Activated T-helper 2 cell treated with anti-CD3 and anti-CD28 coated beads, Interferon-gamma antibody, Interleukin-2, Interleukin-4, amounts not matched to agents 10 μg/mL and 5 μg/mL and 100 μg/mL, durations not matched to agents 14 hours and 24 hours and 36 hours (primary cell): ENCODE measurements at places on chromosomes 3 and 15. TPM values are rescaled to one million over a fixed set of nuclear protein-coding genes. Genes with fewer than 3 reads are reported as not detected.

- DNase-seq: no peak
- H3K4me1 ChIP-seq: peaks cover 2% of the 10 kb centered on the region
- no peak overlapping the region for H3K27ac ChIP-seq
- peaks cover 6% of the 10 kb centered on the region for H3K27me3 ChIP-seq
- H3K36me3 ChIP-seq: no peaks in the 10 kb centered on the region
Measured at GRCh38 chr15:100836501-100836900, 43.1 kb upstream of the ALDH1A3 start.

DNA sequence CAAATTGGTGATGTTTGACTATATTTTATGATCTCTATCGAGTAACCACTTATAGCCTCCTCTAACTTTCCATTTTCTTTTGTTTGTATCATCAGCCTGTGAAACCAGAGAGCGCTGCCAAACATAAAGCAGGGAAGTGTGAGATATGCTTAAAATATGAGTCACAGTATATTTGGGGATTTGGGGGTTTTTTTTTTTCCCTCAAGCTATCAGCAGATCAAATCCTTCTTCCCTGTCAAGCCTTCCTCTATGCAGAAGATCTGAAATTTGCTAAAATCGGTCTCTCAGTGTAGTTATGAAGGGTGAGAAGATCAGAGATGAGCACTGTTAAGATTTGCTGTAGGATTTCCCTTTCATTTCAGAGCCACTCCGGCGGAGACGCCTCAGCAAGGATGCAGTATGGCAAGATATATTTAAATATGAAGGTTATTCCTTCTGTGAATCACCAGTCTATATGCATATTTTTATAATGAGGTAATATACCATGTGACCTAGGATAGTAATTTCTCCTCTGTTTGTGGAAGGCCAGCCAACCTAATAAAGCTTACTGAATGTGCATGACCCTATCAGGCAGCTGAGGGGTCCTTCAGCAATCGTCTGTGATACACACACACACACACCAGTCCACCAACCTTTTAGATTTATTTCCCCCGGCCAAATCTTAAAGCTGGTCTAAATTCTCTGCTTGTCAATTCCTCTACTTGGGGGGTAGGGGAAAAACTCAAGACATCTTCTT is 474.1 kb downstream of the FOXP1 start:
- H3K4me1 ChIP-seq: peaks cover 63% of the 10 kb centered on the region
- peak overlapping the region; percentile 56 for H3K27ac ChIP-seq
- no peaks in the 10 kb centered on the region for H3K27me3 ChIP-seq
- peaks cover 77% of the 10 kb centered on the region for H3K36me3 ChIP-seq
- DNase-seq: no peak

DNA sequence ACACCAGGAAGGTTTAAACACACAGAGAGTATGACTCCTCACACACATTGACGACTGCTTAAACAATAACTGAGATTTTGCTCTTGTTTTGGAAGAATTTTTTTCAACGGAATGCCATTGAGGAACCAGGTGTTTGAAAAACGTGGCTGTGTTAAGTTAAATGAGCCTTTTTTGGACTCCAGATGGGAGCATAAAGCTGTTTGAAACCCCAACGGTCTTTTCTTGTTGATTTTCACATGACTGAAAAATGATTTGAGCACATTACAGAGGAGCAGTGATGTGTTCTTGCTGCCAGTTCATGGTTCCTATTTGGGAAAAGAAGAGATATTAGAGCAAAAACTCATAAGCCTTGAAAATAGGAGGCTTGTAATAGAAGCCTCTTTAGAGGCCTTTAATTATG is 97.8 kb upstream of the SELENOK start:
- H3K36me3 ChIP-seq: no peaks in the 10 kb centered on the region
- H3K4me1 ChIP-seq: no peaks in the 10 kb centered on the region
- H3K4me3 ChIP-seq: no peak overlapping the region
- no peaks in the 10 kb centered on the region for H3K27me3 ChIP-seq
- H3K27ac ChIP-seq: no peak overlapping the region
- DNase-seq: no peak

- H3K27me3 ChIP-seq: no peaks in the 10 kb centered on the region
- H3K4me1 ChIP-seq: no peaks in the 10 kb centered on the region
- H3K36me3 ChIP-seq: no peaks in the 10 kb centered on the region
- DNase-seq: no peak
Measured at GRCh38 chr3:174536319-174536718, 322.8 kb upstream of the NAALADL2 start.

GRCh38 chr3:72271923-72272322 is 487.0 kb upstream of the PROK2 start:
- no peak for DNase-seq
- no peaks in the 10 kb centered on the region for H3K27me3 ChIP-seq
- no peak overlapping the region for H3K27ac ChIP-seq
- H3K4me3 ChIP-seq: no peak overlapping the region
- no peaks in the 10 kb centered on the region for H3K36me3 ChIP-seq
- peaks cover 37% of the 10 kb centered on the region for H3K4me1 ChIP-seq

GRCh38 chr3:170703121-170703588 is 117.3 kb upstream of the SLC7A14 start:
- peaks cover 5% of the 10 kb centered on the region for H3K4me1 ChIP-seq
- DNase-seq: no peak
- no peak overlapping the region for H3K4me3 ChIP-seq
- peaks cover 3% of the 10 kb centered on the region for H3K27me3 ChIP-seq
- no peak overlapping the region for H3K27ac ChIP-seq

DNA sequence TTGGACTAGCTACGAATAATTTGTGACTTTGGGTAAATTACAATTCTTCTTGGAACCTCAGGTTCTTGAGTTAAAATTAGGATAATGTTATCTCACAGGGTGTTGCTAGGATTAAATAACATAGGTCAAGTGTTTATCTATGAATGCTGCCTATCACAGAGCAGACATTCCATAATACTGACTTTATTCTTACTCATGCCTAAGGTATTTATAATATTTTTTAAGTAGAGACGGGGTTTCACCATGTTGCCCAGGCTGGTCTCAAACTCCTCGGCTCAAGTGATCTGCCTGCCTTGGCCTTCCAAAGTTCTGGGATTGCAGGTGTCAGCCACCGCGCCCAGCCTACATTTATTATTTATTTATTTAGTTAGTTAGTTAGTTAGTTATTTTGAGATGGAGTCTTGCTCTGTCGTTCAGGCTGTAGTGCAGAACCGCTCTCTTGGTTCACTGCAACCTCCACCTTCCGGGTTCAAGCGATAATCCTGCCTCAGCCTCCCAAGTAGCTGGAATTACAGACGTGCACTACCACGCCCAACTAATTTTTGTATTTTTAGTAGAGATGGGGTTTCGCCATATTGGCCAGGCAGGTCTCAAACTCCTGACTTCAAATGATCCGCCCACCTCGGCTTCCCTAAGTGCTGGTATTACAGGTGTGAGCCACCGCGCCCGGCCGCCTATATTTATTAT is 741 bp upstream of the ZNF106 start:
- no peaks in the 10 kb centered on the region for H3K27me3 ChIP-seq
- peaks cover 21% of the 10 kb centered on the region for H3K36me3 ChIP-seq
- DNase-seq: no peak
- H3K4me3 ChIP-seq: peak overlapping the region; percentile 99
- H3K4me1 ChIP-seq: peaks cover 40% of the 10 kb centered on the region
- H3K27ac ChIP-seq: peak overlapping the region; percentile 98

DNA sequence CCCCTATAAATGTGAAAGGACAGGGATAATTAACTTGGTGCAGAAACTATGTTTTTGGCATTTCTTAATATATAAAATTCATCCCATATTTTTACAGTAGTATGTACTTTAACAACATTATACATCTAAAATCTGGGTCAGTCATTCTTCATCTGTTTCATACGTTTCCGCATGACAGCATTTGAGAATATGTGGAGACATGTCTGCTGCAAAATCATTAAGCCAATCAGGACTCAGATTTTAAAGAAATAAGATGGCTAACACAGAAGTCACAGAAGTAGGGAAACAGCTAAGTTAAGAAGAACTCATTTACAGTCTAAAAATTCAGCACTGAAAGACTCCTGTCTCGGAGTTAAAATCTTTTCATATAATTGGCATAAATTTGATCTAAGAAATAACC is 200.4 kb downstream of the TAFA4 start:
- no peak overlapping the region for H3K4me3 ChIP-seq
- H3K36me3 ChIP-seq: no peaks in the 10 kb centered on the region
- no peaks in the 10 kb centered on the region for H3K4me1 ChIP-seq
- H3K27ac ChIP-seq: no peak overlapping the region
- DNase-seq: no peak
- no peaks in the 10 kb centered on the region for H3K27me3 ChIP-seq

DNA sequence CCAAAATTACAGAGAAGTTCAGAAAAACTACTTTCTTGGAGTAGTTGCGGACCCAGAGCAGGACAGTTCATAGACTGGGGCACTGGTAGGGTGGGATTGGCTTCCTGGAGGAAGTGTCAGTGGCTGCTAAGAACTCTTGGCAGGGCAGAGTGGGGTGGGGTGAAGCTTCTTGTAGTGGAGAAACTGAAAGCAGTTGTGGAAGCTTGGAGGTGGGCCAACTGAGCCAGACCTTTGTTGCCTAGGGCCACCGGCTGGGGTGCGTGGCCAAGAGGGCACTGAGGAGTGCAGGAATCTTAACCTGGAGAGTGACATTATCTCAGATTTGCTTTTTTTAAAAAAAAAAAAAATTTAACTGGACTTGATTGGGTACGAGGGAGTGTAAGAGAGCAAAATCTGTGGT is 3.1 kb downstream of the KAT2B start:
- H3K36me3 ChIP-seq: peaks cover 5% of the 10 kb centered on the region
- H3K27ac ChIP-seq: peak overlapping the region; percentile 46
- peak overlapping the region; percentile 64 for H3K4me3 ChIP-seq
- peaks cover 3% of the 10 kb centered on the region for H3K27me3 ChIP-seq
- H3K4me1 ChIP-seq: peaks cover 46% of the 10 kb centered on the region

GRCh38 chr3:172542999-172543398 is 19.8 kb upstream of the TNFSF10 start:
- peaks cover 10% of the 10 kb centered on the region for H3K36me3 ChIP-seq
- peaks cover 39% of the 10 kb centered on the region for H3K4me1 ChIP-seq
- no peak overlapping the region for H3K4me3 ChIP-seq
- no peak overlapping the region for H3K27ac ChIP-seq
- DNase-seq: no peak
- H3K27me3 ChIP-seq: no peaks in the 10 kb centered on the region

DNA sequence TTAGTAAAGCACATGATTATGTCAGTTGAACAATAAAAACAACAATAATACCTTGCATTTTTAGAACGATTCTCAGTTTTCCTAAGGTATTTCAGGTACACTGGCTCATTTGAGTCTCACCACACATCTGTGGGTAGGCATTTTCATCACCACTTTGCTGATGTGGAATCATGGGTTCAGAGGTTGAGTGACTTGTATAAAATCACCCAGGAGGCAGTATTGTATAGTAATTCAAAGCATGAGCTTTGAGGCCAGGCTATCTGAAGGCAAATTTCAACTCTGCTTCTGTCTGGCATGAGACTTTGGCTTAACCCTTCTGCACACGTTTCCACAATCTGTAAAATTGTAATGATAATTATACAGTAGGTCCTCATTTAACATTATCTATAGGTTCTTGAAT is 183.9 kb upstream of the CMC1 start:
- peaks cover 4% of the 10 kb centered on the region for H3K27me3 ChIP-seq
- no peak overlapping the region for H3K4me3 ChIP-seq
- no peak for DNase-seq
- no peaks in the 10 kb centered on the region for H3K36me3 ChIP-seq
- H3K27ac ChIP-seq: no peak overlapping the region
- H3K4me1 ChIP-seq: peaks cover 8% of the 10 kb centered on the region

- peak overlapping the region; percentile 79 for H3K4me3 ChIP-seq
- H3K27me3 ChIP-seq: peaks cover 68% of the 10 kb centered on the region
- H3K4me1 ChIP-seq: peaks cover 9% of the 10 kb centered on the region
- H3K27ac ChIP-seq: no peak overlapping the region
- no peaks in the 10 kb centered on the region for H3K36me3 ChIP-seq
Measured at GRCh38 chr3:142962520-142963233, 797 bp downstream of the PAQR9 start.

DNA sequence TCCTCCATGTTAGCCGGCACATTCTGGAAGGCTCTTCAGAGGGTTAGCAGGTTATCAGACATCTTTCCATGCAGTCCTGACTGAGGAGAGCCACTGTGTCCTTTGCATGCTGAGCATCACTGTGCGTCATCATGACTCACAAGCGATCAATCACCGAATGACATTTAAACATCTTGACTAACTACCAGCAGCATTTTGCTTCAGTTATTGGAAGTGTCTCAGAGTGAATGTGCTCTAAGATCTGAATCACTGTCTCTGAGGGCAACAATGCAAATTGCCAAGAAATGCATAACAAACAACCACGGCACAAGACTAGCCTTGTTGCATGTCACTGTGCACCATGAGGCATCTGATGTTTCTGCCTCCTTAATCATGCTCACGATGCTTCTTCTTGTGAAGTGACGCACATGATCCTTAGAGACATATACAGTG is 18.3 kb upstream of the ATP8B4 start:
- H3K36me3 ChIP-seq: peaks cover 41% of the 10 kb centered on the region
- peak overlapping the region; percentile 73 for H3K4me3 ChIP-seq
- H3K27ac ChIP-seq: peak overlapping the region; percentile 91
- DNase-seq: no peak

DNA sequence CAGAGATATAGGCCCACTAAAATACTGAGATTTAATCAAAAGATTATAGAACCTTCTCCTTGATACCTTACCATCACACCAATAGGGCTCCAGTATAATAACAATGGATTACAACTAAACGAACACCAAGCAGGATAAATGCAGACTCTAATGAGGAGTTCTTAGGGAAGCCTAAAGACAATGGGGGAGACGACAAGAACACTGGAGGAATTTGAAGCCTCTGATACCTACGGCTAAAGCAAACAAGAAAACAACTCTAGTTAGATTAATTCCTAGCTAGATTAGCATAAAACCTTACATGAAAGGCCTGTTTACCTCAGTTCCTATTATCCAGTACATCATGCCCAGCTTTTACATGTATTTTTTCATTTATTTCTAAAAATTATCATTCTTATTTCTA is 35.1 kb downstream of the NGLY1 start:
- no peak overlapping the region for H3K27ac ChIP-seq
- H3K36me3 ChIP-seq: peaks cover 84% of the 10 kb centered on the region
- H3K4me3 ChIP-seq: no peak overlapping the region
- DNase-seq: no peak
- H3K4me1 ChIP-seq: peaks cover 4% of the 10 kb centered on the region

The A4GNT gene
- total RNA-seq: not detected in 2 replicates

The GOLGA6L4 gene
- total RNA-seq: 1.8 and 2.1 TPM in 2 replicates

The SEMA3F gene
- total RNA-seq: 0.11 and 0.21 TPM in 2 replicates

The NMB gene
- 2.5 and 3.0 TPM in 2 replicates for total RNA-seq

The ONECUT1 gene
- total RNA-seq: not detected in 2 replicates

The DUOXA1 gene
- total RNA-seq: 0.21 TPM in 1 of 2 replicates, not detected in the other
